Aorta (tissue), 5 donors: ENCODE measurements at places on chromosomes 16 and 17. TPM values are rescaled to one million over a fixed set of nuclear protein-coding genes. Genes with fewer than 3 reads are reported as not detected.
A peak's percentile ranks its signal among the peaks of the same experiment; 100 is the strongest.

- DNase-seq = no peak
Measured at GRCh38 chr16:66344533-66345145, 21.9 kb upstream of the CDH5 start.

DNA sequence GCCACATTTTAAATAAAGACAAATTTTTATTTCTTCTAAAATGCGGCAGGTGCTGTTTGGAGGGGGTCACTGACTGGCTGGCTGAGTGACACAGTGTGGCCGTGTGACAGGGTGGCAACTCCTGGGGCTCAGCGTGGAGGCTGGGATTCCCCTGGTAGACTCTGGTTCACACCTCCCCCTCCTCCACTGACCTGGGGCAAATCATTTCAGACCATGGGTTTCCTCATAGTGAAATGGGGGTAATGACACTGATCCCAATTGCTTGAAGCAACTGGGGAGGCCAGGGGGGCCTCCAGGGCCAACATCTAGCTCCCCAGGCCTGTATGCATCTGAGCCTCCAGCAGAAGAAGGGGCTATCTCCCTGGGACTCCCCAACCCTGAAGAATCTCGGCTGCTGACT lies 6.6 kb downstream of the HSD11B2 start:
- no peak for DNase-seq

DNA sequence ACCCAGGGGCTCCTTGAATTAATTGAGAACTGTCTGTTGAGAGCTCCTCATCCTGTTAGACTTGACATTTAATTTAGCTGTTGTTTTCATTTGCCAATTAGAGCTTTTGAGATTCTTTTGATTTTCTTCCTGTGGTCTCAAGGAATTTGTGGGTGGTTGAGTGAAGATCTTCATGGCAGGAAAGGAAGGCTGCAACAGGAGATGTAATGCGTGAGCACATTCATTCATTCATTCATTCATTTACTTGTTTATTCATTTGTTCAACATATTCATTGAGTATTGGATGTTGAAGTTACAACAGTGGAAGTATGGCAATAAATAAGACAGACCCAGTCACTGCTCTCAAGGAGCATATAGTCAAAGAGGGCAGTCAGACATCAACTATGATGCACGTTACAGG lies 117.7 kb downstream of the PRKCB start:
- DNase-seq = no peak

GRCh38 chr16:25141648-25142047 lies 30.1 kb downstream of the LCMT1 start:
- DNase-seq = no peak

DNA sequence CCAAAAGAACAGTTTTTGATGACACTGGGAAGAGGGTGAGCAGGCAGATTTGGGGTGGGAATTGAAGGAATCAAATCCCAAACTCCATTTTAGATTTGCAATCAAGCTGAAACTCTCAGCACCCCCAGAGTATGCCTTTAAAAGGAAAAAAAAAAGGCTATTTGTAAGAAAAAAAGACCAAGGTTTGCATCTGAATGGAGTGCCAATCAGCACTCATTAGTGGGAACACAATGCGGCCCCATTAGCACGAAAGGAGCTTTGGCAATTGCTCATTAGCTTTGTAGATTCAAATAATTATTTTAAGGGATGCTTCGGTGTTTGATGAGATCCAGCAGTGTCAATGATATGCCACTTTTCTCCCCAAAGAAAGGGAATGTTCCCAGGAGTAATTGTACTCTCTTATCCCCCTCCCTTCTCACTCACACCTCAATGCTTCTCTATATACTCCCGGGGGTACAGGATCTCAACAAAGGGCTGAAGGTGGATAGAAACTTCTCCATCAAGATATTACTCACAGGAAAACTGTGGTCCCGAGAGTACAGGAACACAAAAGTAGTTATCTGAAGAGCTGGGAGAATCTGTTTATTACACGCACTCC lies 32.2 kb downstream of the CHP2 start:
- no peak for DNase-seq

GRCh38 chr16:85448557-85449190 lies 164.4 kb upstream of the GSE1 start:
- DNase-seq = no peak

DNA sequence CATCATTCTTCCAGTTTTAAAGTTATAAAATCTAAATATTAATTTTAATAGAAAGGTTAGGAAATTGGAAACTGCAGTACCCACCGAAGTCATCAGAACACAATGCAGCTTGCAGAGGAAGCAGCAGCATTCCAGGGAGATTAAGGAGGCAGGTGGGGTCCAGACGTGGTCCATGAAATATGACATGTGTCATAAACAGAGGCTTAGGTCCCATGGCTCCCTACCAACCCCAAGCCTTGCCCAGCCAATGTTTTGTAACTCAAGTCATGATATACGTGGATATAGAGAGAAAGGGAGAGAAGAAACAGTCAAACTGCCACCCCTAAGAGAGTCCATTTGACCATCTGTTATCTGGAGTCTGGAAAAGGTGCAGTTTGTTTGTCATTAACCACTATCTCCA lies 670.0 kb downstream of the TOX3 start:
- no peak for DNase-seq

GRCh38 chr16:17970816-17971331 lies 365.7 kb downstream of the NPIPA8 start:
- no peak for DNase-seq

- DNase-seq = no peak
Measured at GRCh38 chr17:57565176-57565575, 179.9 kb downstream of the CCDC182 start.

DNA sequence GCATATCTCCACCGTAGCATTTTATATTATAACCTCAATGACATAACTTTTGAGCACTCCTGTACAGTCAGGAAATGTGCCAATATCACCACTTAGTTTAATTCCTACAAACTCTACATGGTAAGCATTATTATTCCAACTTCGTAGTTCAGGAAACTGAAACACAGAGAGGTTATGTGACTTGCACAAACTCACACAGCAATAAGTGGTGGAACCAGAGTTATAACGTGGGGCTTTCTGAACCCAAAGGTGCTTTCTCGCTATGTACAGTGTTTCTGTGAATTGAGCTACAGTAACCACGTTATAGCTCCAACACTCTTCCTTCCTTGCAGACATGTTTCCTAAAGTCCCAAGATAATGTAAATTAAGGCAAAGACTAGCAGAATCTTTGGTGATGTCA lies 330.2 kb downstream of the GRIN2A start:
- DNase-seq = no peak

DNA sequence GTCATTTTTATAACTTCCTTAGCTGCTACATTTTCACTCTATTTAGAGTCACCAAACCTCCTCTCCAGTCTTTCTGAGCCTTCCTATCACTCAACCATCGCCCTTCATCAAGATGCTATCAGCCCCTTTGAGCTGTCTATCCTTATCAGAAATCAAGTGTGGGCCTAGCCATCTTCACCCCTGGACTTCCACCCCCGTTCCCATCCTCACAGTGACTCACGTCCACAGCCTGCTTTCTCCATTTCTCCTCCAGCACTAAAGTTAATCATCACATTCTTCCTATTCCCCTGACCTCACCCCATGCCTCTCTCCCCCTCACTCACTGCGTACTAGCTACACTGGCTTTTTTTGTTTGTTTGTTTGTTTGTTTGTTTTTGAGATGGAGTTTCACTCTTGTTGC lies 2.4 kb upstream of the TEKT3 start:
- DNase-seq = no peak

DNA sequence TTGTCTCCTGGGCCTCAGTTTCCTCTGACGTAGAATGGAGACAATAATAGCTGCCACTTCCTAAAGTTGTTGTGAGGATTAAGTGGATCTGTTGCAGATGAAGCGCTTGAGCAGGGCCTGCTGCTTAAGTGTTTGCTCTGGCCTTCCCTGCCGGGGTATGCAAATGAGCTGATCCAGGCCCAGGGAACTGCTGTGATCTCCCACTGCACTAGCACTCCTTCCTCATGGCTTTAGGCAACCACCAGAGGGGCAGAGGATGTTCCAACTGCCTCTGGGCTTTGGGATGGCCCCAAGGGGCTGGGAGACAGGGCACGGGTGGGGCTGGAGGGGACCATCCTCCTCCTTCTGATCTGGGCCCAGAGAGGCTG lies 6.2 kb downstream of the SBK1 start:
- DNase-seq = no peak

DNA sequence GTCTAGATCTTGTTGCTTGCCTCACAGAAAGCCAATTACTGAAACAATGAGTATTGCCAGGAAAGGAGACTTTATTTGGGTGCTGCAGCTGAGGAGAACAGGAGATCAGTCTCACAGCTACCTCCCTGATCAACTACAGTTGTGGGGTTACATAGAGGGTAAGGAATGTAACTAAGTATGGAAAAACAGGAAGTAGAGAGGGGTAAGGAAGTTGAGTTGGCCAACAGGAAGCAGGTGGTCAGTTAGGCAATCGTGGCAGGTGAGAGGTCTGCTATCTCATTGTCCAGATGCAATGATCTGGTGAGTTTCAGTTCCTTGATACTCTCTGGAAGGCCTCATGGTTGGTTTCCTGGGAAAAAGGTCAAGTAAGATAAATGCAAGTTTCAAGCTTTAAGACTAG lies 333.1 kb upstream of the GOT2 start:
- DNase-seq = no peak

- no peak for DNase-seq
Measured at GRCh38 chr17:77282524-77283515, 142.1 kb downstream of the SEC14L1 start.

GRCh38 chr16:4699046-4699556 lies 5.7 kb downstream of the NUDT16L1 start:
- DNase-seq = no peak

DNA sequence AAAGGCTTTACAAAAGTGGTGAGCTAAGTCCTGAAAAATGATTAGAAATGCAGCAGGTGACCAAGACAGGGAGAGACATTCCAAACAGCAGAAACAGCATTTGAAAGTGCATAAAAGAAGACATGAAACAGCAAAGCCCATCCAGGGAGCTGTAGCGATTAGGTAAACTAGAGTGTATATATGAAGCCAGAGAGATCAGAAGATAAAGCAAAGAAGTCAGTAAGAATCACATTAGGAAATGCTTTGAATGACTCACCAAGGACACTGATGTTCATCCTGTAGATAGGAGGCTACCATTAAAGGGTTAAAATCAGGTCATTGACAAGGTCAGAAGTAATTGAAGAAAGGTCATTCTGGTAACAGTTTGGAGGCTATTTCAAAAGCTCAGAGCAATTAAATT lies 27.6 kb upstream of the VAT1L start:
- no peak for DNase-seq

- DNase-seq = peak; percentile 80
Measured at GRCh38 chr16:85553436-85554113, 59.5 kb upstream of the GSE1 start.

The CD300LG gene
- 3.9 TPM for total RNA-seq

The KRT20 gene
- total RNA-seq = not detected

The MARCHF10 gene
- total RNA-seq = not detected

The GHDC gene
- 26.0 TPM for total RNA-seq

The GAST gene
- total RNA-seq = not detected

The FBXO39 gene
- total RNA-seq = 0.26 TPM

The NUBP1 gene
- total RNA-seq = 31.3 TPM

The SNTB2 gene
- 67.1 TPM for total RNA-seq

The ZC3H7A gene
- total RNA-seq = 69.7 TPM

The GDPD1 gene
- total RNA-seq = 3.8 TPM

The PLEKHG4 gene
- total RNA-seq = 2.5 TPM

The CAPNS2 gene
- total RNA-seq = 2.5 TPM

The AATF gene
- total RNA-seq = 36.1 TPM
